ENCODE measurements at places on chromosomes 6 and 20.

DNA sequence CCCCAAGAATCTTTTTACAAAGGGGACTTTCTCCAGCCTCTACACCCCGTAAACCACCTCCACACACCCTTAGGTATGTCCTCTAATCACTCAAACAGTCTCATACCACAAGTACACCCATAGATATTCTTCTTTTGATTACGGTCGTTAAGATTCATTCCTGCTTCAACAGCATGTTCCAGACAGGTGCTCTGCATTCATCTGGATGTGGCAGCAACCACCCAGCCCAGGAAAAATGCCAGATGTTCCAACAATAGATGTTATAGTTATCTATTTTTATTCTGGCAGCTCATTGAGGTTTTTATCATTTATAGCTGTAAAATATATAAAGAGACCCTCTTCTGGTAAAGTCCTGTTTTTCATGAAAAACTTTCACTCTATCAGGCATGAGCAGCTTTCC lies 60.7 kb downstream of the SIM1 start:
- DNase-seq = no peak

DNA sequence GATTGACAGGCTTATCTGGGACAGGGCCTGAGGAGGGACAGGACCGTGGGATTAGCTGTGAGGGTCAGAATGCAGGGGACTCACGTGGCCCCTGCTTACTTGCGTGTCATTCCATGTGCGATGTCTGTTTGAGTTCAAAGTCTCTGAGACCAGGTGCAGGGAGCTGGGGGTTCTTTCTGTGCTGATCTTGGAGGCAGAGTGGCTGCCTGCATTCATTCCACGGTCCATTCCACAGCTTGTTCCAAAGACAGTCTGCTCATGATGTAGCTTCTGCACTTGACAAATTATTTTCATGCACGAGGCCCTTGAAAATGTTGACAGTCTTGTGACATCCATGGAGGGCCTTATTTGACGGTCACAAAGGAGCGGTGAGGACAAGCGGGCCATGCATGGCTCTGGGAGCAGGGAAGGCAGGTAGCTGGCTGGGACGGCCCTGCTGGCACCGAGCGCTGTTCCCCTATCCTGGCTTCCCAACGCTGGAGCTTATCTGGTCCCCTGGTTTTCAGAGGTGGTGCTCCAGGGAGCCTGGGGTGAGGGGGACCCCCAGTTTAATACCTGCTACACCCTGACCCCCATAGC lies 156.3 kb upstream of the RNF24 start:
- DNase-seq = no peak

DNA sequence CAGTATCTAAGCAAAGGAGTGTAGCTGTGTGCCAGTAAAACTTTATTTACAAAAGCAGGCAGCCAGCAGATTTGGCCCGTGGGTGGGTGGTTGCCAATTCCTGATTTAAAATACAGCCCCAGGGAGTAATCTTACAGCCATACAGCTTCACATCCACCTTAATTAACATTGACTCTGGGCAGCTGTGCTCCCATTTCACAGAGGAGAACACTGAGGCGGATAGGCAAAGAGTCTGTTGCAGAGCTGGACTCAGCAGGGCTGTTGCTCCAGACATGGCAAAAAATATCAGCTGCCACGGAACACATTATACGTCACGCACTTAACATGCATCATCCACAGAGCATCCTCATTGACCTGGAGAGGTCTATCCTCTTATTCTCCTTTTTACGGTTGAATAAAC lies 289.9 kb downstream of the DHX35 start:
- no peak for DNase-seq

DNA sequence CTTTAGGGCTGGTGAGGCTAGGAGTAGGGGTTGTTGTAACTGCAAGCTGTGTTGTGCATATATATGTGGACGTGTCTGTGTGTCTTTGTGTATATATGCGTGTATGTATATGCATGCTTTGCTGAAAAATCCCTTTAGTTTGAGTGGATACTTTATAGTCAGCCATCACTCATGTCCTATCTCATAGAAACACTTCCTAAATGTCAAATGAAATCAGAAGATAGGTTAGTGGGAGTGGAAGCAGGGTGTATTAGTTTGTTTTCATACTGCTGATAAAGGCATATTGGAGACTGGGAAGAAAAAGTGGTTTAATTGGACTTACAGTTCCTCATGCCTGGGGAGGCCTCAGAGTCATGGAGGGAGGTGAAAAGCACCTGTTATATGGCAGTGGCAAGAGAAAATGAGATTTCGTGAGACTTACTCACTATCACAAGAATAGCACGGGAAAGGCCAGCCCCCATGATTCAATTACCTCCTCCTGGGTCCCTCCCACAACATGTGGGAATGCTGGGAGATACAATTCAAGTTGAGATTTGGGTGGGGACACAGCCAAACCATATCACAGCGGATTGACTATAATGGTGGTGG lies 131.1 kb downstream of the JARID2 start:
- DNase-seq = no peak

- DNase-seq = no peak
These were observed 107.3 kb upstream of the SNX9 start for GRCh38 chr6:157715728-157716164.

GRCh38 chr6:143745166-143746133 lies 67.7 kb downstream of the PHACTR2 start:
- DNase-seq = no peak

- no peak for DNase-seq
These were observed 55.7 kb downstream of the KHDC1L start for GRCh38 chr6:73169633-73170032.

- DNase-seq = no peak
These were observed 199.6 kb downstream of the ISM1 start for GRCh38 chr20:13420625-13421024.

DNA sequence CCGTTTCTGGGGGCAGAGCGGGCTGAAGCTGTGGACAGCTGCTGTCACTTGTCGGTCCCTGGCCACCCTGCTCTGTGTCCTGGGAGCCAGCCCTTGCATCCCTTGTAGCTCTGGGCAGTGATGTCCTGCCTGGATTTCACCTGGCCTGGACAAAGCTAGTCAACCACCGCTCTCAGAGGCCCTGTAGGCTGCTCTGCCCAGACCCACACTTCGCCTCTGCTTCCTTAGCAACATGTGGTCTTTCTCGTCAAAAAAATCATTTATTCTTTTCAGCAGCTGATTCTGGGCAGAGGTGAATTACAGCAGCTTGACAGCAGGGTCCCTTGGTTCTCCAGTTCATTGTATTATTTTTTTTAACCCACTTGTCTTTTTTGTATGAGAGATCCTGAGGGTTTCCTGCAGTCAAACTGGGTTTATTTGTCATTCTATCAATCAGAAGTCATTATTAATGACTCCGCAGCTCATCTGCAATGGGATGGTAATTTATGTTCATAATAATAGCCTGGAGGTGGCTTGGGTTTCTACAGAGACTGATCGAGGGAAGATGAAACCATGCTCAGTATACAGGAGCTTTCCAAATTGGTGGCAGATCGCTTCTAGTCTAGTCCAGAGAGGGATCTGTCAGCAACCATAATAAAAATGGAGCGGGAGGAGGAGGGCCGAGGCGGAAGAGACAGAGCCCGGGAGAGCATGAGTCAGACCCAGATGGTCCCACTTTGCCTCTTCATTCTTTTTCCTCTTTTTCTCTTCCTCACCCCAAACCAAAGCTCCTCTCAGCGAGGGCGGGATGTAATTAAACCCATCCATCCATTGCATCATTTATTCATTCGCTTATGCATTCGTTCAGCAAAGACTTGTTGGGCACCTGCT lies 22.4 kb downstream of the EDN3 start:
- DNase-seq = no peak

DNA sequence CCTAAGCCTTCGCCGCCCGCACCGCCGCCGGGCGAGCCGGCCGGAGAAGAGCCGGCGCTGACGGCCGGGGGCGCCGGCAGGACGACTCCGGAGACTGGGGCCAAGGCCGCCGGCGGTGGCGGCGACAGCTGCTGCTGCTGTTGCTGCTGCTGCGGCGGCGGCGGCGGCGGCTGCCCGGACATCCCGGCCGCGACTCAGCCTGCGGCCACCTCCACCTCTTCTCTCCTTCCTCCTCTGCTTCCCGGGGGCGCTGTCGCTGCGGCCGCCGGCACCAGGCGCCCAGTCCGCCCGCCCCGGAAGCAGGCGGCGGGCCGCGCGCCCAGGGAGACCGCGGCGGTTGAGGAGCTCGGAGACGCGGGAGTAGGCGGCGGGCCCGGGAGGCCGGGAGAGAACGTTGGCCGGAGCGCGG lies 307 bp downstream of the RANBP9 start:
- DNase-seq = peak; percentile 60

- no peak for DNase-seq
These were observed 7.9 kb downstream of the CCDC167 start for GRCh38 chr6:37491830-37492208.

DNA sequence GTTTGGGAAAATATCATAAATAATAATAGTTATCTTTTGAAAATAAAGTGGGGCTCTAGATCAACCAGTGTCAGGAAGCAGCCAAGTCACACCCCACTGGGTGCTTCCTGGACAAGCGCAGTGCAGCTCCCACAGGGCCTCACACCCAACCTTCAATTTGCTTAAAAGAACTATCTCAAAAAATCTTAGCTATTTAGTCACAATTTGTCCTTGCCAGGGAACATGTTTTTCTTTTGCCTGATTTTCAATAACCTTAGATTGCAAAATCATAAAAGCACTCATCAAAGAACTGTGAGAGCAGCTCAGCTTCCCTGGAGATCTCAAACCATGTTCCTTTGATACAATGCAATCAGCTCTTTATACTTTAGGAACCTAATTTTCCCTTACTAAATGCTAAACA lies 1.6 kb upstream of the NCOA7 start:
- no peak for DNase-seq

DNA sequence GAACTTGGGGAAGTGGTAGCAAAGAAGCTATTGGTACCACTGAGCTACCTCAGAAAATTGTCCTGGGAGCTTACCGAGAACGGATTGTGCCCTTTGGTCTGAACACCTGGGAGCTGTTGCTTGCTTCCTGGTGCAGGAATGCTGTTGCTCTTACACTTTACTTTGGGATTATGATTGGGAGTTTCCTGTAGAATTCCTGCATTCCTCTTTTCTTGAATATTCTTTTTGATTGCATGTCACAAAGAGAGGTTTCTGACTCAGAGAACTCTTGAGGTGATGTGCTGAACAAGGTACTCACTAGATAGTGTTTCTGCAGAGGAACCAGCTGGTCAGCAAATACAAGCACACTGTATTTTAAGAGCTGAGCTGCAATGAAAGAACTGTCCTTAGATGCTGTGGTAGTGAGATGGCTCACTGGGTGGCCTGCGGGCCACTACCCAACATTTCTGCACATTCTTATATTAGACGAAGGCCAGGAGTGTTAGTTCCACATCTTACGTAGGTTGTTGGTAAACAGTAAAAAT lies 35.0 kb downstream of the LRRC1 start:
- DNase-seq = no peak

DNA sequence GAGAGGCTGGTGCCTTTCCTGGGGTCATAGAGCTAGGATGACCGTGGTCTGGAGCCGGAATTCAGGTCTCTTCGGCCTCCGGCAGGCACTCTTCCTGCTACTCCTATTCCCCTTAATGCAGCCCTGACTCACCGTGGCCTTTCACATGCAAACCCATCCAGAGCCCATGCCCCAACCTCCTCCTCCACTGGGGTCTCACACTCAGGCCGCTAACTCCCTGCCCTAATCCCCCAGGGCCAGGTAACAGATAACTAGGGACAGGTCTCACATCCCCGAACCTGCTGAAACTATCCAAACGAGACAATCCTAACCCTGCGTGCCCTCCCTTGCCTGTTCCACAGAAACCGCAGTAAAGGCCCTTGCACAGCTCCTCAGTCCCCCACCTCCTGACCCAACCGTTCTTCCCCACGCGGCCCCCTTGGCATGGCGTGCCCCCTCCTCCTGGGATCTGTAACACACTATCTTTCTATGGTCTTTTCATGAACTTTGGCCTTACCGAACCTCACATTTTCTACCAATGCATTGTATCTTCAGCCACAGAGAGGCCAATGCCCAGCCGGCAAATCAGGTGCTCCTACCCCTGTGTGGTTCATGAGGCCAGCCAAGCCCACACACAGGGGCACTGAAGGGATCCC lies 245.4 kb upstream of the EXOC2 start:
- DNase-seq = no peak

- peak; percentile 12 for DNase-seq
These were observed 78.7 kb downstream of the PLCB4 start for GRCh38 chr20:9147547-9148024.

GRCh38 chr6:152338335-152339125 lies 298.6 kb downstream of the SYNE1 start:
- no peak for DNase-seq

DNA sequence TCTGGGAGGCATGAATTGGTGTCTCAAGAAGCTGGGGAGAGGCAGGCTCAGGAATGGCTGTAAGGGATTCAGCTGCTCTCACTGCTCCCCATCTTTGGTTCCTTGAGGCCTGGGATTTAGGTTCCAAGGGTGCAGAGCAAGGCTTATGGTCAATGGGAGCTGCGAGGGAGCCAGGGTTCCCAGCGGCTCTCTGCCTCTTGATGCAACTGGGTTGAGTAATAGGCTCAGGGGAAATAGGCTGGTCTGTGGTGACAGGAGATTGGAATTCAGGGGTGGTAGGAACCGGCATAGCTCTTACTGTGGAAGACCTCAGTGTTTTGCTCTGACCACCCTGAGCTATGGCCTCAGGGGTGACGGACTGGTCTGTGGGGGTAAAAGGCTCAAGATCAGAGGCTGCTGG lies 13.0 kb upstream of the NRM start:
- no peak for DNase-seq

DNA sequence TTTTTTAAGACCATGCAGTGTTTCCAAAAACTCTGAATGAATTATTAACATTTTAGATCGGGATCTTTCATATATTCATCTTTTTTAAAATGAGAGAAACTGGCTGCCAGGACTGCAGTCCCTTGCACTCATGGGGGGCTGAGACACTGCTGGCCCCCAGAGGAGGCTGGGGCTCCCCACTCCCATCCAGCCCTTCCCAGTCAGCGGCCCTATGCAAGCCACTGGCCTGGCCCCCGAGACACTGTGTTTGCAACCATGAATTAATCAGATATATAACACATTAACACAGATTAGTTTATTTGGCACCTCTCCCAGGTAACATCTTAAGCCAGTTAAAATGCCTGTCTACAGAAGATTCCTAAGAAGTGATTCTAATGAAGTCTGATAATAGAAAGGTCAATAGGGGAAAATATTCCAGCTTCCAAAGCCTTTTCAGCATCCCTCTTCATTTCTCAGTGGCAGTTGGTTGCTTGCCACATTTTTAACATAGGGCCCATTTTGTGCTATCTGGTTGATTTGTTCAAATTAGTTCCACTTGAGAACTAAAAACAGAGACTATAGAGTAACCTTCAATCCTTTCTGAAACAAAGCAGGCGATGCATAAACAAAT lies 184.4 kb upstream of the FBXL4 start:
- no peak for DNase-seq

- no peak for DNase-seq
These were observed 3.2 kb downstream of the CD40 start for GRCh38 chr20:46121184-46121930.

DNA sequence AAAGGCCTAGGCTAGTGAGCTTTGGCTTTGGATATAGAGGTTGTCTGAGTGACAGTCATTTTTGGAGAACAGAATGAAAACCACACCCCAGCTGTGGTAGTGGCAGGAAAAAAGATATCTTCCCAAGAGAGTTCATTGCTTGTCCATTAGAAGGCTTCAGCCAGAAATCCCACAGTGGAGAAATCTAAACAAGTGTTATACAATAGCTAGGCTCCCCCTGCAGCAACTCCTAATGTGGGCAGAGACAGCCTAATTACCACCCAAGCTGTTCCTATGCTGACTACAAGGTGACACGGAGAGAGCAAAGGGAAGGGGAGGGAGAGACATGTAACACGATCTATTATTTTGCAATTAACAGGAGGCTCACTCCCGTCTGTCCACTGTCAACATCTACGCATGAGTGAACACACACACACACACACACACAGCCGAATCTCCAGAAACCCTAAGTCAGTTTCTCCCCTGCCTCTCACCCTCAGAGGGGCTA lies 147.5 kb upstream of the TCF21 start:
- DNase-seq = no peak

GRCh38 chr20:8837396-8837795 lies 231.5 kb upstream of the PLCB4 start:
- no peak for DNase-seq

All from T1000 (cell line).